ENCODE measurements at places on chromosomes 16 and 17. TPM values are rescaled to one million over a fixed set of nuclear protein-coding genes. Genes with fewer than 3 reads are reported as not detected.

MYH13 gene
- not detected for total RNA-seq

SLC16A6 gene
- 11.0 TPM for total RNA-seq

BTBD17 gene
- total RNA-seq, result not detected

SLC9A5 gene
- 2.0 TPM for total RNA-seq

TPSG1 gene
- not detected for total RNA-seq

KRT20 gene
- total RNA-seq, result not detected

TAC4 gene
- total RNA-seq, result not detected

GRCh38 chr17:49573510-49574322, 2.0 kb upstream of the NXPH3 start:
- no peak for DNase-seq

DNA sequence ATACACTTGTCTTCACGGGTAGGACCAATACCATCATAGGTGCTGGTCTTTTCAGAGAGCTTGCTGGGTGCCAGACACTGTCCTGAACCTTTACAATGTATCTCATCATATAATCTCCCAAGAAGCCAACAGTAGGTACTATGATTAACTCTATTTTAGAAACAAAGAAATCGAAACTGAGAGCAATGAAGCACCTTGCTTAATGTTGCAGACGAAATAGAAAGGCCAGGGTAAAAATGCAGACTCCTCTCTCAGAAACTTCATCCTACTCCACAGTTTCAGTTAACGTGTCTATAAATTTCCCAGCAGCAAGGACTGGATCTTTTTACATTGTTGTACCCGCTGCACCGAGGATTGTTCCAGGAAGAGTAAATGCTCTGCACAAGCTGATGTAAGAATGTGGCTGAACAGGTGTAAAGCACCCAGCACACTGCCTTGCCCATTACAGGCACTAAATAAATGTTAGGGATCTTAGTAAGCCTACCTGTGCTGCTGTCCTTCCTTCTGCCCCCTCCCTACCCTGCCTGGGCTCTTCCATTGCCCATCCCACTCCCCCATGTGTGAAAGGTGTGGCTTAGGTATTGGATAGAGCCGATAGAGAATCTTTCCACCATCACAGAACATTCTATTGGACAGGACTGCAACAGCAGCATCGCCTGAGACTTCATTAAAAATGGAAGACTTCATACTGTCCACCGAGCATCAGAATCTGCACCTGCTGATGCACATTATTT, 476.7 kb downstream of the SOX9 start:
- no peak for DNase-seq

- no peak for DNase-seq
Measured at GRCh38 chr16:2325791-2326190, 14.7 kb downstream of the ABCA3 start.

GRCh38 chr17:15261802-15262290, 3.3 kb downstream of the PMP22 start:
- no peak for DNase-seq

DNA sequence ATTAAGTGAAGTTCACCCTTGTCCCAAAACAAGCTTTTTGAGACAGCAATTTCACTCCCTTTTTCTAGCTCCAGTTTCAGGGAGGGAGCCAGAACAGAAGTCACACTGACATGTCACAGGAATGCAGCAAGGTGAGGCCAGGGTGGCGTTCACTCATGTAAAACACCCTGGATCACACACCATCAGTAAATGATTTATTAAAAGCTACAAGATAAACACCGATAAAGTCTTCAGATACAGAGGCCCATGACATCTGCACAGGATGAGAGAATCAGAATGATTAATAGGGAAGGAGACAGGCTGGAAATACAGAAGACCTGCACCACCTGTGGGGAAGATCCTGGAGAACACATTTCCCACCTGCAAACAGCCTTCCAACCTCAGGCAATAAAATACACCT, 77.5 kb upstream of the DYNLRB2 start:
- no peak for DNase-seq

DNA sequence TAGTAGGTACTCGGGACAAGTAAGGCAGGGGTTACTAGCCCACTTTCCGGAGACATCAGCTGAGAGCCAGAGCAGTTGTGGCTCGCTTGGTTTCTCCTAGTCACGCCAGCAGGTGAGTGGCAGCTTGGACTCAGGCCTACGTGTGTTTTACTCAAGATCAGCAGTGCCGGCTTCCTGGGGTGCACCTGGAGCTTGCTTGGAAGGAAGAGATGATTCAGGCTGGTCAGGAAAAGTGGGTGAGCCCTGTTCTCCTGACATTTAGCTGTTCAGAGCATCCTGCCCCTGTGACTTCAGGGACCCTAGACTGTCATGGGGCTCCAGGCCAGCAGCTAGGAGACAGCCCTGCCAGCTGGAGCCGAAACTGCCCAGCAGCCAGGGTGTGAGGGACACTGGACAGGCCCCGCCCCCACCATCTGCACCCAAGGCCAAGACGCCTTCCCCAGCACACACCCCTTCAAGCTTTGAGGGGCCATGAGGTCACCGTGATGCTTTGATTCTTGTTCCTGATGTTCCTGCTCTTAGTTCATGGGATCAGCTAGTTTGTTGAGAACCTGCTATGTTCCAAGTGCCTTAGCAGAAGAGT, 238.0 kb upstream of the CIBAR2 start:
- DNase-seq, result no peak

GRCh38 chr16:67407176-67407787, 9.0 kb downstream of the ZDHHC1 start:
- DNase-seq, result no peak

GRCh38 chr16:67277294-67277998, 1.9 kb upstream of the PLEKHG4 start:
- no peak for DNase-seq

- no peak for DNase-seq
Measured at GRCh38 chr17:29252101-29252791, 5.6 kb downstream of the CRYBA1 start.

DNA sequence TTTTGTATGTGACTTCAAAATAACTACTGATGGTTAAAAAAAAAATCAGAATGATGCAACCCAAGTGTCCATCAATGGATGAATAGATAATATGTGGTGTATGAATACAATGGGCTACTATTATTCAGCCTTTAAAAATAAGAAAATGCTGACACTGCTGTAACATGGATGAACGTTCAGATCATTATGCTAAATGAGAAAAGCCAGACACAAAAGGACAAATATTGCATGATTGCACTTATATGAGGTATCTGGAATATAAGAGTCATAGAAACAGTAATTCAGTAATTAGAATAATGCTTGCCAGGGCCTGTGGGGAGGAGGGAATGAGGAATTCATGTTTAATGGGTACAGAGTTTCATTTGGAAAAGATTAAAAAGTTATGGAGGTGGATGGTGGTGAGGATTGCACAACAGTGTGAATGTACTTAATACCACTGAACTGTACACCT, 25.4 kb downstream of the TENT4B start:
- no peak for DNase-seq

Measured in CD8-positive, alpha-beta T cell (primary cell).